ENCODE measurements at places on chromosomes 4 and X. TPM values are rescaled to one million over a fixed set of nuclear protein-coding genes. Genes with fewer than 3 reads are reported as not detected.

- no peak for DNase-seq
Observed at GRCh38 chr4:97414161-97414560, 729.1 kb downstream of the STPG2 start.

SEC24B gene
- total RNA-seq: 10.0 TPM

GRCh38 chrX:129650183-129650689, 4.5 kb downstream of the APLN start:
- no peak for DNase-seq

GPC4 gene
- total RNA-seq: 0.26 TPM

TCEAL6 gene
- total RNA-seq: not detected

GRCh38 chr4:169119536-169119935, 109.5 kb upstream of the CBR4 start:
- no peak for DNase-seq

DNA sequence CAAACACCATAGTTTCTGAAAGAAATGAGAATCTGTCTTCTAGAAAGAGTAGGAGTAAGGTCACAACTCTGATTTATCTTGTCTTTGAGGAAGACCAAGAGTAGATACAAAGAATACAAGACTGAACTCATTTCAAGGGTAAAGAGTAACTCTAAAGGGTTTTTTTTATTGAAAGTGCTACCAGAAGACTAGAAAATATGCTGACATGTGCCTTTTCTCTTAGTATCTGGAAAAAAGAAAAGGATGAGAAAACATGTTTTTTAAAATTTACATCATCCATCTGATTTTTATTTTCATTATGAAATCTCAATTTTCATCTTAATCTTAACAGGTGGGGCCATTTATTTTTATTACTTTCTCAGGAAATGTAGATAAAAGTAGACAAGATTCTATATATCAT, 43.0 kb downstream of the UNC5C start:
- DNase-seq: no peak

HSFX1 gene
- total RNA-seq: 0.53 TPM

GRCh38 chr4:86043755-86044592, 315.9 kb downstream of the MAPK10 start:
- peak; percentile 44 for DNase-seq

AFM gene
- not detected for total RNA-seq

GRCh38 chrX:129649268-129650182, 5.2 kb downstream of the APLN start:
- DNase-seq: no peak
